ENCODE measurements at places on chromosomes 1 and 21.

GRCh38 chr1:243394601-243395464 lies 139.0 kb downstream of the SDCCAG8 start:
- DNase-seq: no peak

- DNase-seq: no peak
Observed at GRCh38 chr1:22234476-22235030, 91.7 kb upstream of the WNT4 start.

- no peak for DNase-seq
Observed at GRCh38 chr1:39094685-39095084, 68.5 kb downstream of the NDUFS5 start.

GRCh38 chr1:33792651-33793050 lies 71.2 kb upstream of the HMGB4 start:
- no peak for DNase-seq

- no peak for DNase-seq
Observed at GRCh38 chr1:110770832-110771231, 96.1 kb upstream of the KCNA3 start.

DNA sequence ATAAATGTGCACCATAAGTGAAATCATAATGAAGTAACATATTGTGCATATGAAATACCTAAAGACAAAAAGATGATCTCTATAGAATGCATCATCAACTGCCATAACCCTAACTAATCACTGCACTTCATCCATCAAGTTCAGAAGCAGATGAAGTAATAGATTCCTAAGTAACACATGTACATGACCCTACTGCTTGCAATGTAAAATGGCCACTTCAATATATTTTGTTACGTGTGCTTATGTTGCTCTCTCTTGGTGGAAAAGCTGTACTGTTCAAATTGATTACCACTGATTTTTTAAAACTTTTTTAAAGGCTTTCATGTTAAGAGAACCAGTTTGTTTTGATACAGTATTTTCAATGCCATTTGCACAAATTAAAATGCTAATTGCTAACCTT lies 141.8 kb downstream of the TTLL7 start:
- DNase-seq: no peak

DNA sequence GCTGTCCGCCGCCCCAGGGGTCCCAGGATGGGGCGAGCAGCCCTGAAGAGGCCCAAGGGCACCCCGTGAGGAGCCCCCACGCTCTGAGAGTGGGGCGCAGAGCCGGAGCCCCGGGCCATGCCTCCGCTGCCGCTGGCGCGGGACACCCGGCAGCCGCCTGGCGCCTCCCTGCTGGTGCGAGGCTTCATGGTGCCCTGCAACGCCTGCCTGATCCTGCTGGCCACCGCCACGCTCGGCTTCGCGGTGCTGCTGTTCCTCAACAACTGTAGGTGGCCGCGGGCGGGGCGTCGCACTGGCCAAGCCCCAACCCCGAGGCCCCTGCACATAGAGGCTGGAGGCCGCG lies 14.5 kb downstream of the AGRN start:
- no peak for DNase-seq

DNA sequence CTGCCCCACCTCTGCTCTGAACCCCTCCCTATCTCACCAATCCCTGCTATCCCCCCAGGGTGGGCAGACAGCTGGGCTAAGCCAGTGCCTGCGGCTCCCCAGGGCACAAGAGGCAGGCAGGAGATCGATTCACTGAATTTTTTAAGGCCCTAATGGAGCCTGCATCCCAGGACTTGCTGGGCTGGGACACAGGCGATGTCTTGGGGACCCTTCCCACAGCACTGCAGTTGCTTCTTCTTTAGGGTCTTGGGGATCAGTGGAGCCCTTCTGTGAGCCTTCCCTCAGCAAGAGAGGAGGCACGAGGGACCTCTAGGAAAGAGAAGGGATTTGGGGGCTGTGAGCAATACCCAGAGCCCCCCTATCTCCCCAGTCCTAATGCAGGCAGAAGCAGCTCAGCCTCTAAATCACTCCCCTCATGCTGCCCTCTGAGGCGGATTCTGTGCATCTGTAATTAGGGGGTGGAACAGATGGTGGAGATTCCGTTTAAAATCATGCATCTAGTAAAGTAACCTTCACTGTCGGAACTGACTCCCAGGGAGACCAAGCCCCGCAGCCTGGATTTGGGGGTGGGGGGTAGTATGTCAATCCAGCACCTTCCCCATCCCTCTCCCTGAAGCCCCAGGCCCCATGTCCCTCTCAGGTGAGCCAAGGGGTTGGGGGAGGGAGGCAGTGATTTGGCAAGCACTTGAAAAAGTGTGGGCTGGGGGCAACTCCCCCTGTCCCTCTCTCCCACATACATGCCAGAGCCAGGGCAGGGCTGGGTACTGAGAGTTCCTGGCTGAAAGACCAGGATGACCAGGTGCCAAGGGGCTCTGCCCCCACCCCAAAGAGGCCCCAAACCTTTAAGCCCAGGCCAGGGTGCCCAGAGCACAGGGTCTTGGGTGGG lies 10.0 kb downstream of the AHDC1 start:
- DNase-seq: no peak

Data from hematopoietic multipotent progenitor cell treated with erythropoietin and hydrocortisone succinate and interleukin-3 and kit ligand, for 15 days (in vitro differentiated cells).